ENCODE measurements at places on chromosomes 2 and 18.

DNA sequence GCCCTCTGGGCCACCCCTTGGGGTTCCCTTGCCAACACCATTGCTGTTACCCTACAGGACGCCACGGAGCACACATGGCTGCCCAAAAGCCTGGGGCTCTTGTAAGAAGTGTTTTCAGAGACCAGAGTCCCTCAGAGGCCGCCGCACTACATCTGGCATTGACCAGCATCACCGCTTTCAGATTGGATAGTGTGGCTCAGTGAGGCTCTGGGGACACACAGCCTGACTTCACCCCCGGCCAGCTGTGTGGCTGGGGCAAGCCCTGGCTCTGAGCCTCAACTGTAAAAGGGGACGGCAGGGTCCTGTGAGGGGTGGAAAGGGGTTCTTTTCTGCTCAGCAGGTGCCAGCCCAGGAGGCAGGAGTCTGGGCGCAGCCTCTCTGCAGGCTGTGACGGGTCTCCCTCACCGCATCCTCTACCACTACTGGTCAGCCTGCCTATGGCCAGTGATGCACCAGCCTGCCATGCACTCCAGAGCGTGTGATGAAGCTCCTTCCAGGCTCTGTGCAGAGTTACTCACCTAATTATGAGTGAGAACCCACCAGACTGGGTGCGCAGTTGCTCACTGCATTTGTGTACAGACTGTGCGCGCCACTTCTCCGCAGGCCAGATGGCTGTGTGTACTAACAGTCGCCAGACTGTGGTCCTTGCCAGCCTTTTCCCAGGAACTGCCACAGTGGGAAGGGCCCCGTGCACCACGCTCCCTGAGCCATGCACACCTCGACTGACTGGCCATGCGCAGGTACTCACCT, 10.7 kb upstream of the OTOF start:
- no peak for DNase-seq

DNA sequence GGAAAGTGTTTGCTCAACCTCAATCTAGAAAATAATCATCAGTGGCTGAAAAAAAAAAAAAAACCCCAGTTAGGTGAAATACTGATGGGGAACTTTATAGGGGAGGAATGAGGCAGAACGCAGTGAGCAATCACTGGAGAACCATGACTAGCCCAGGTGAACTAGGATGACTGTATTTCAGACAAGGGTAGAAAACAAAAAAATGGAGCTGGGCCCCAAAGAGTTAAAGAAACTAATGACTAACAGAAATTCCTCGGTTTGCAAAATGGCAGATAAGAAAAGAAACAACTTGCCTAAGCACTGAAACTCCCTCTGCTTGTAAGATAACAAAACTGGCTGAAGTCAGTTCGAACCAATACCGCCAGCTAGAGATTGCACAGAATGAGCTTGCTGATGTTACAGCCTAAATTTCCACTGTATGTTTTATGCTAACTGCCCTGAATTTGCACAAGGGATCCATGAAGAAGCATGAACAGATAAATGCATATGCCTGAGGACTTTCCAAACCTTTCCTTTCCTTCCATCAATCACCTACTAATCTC, 245.9 kb downstream of the METTL4 start:
- DNase-seq, result no peak

- DNase-seq, result no peak
Observed at GRCh38 chr2:145359561-145359960, 839.6 kb upstream of the ZEB2 start.

- no peak for DNase-seq
Observed at GRCh38 chr2:122210898-122211856, 455.7 kb downstream of the TSN start.
